Stimulated activated naive CD8-positive, alpha-beta T cell treated with anti-CD3 and anti-CD28 coated beads, Interleukin-15, Interleukin-2, amounts not matched to agents 100 U/mL and 50 U/mL, for 24 hours (primary cell): ENCODE measurements at places on chromosomes 3 and 15.

- peak; percentile 56 for DNase-seq
Measured at GRCh38 chr15:90221246-90221900, 12.4 kb downstream of the CIB1 start.

DNA sequence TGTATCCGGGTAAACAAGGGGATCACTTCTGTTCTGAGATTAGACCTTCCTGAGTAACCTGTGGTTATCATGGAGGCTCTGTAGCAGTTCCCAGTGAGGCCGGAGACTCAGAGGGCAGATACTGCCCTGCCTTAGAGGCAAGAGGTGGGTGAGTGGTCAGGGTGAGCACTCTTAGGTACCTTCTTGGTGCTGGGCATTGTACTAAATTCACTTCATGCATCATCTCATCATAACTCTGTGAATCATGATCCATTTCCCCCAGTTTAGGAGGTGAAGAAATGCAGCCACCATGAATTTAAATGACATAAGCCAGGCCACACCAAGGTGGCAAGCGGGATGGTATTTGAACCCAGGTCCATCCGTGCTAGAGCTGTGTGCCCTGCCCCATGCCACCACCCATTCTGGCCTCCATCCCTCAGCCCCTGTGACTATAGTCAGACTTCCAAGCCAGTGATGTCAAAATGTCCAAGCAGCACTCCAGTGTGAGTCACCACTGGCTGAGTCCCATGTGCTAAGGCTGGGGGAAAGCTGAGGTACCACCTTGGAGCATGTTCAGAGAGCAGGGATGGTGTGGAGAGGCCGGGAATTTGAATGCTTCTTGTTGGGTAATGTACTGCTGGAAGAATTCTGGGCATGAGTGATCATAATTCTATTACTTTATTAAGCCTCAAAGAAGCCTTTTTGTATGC lies 88.8 kb downstream of the EPHB1 start:
- DNase-seq, result no peak

GRCh38 chr3:174376346-174376745 lies 482.8 kb upstream of the NAALADL2 start:
- DNase-seq, result no peak

DNA sequence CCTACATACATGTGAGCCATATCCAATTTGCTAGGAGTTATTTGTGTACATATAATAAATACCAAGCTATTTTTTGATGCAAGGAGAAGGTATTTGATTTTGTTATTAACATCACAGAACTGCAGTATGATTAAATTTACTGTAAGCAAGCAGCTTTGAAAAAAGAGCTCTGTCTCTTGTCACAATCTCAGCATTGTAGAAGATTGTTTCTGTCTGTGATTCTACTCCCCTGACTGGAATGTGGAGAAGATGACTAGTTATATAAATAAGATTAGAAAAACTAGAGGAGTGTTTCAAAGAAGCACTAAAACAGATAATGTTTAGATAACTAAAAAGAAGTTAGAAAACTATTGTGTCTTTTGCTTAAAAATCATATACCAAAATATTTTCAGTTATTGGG lies 17.1 kb upstream of the DCBLD2 start:
- DNase-seq, result no peak

GRCh38 chr15:72560458-72560857 lies 86.3 kb downstream of the ARIH1 start:
- DNase-seq, result no peak

DNA sequence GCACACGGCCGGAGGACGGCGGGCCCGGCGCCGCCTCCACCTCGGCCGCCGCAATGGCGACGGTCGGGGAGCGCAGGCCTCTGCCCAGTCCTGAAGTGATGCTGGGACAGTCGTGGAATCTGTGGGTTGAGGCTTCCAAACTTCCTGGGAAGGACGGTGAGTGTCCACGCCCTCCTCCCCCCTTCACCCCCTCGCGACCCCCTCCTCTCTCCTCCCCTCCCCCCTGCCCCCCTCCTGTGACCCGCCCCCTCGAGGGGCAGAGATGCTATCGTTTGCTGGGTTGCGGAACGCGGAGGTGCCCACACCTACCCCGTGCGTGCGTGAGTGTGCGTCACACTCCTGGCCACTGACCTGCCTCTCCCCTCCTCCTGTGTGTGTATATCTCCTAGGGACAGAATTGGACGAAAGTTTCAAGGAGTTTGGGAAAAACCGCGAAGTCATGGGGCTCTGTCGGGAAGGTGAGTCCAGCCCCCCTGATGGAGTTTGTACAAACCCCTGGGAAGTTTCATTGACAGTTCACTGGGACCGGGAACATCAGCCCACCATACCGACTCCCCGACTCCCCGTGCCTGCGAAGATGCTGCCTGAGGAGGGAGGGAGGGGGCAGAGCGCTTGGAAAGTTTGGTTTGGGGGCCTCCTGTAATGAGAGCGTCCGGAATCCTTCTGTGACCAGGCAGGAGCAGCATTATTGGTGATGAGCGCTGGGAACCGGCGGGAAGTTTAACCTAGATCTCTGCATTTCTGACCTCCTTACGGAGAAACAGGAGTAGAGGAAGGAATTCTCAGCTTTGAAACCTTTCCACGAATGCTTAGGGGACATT lies 795 bp upstream of the SCAANT1 start:
- peak; percentile 67 for DNase-seq

DNA sequence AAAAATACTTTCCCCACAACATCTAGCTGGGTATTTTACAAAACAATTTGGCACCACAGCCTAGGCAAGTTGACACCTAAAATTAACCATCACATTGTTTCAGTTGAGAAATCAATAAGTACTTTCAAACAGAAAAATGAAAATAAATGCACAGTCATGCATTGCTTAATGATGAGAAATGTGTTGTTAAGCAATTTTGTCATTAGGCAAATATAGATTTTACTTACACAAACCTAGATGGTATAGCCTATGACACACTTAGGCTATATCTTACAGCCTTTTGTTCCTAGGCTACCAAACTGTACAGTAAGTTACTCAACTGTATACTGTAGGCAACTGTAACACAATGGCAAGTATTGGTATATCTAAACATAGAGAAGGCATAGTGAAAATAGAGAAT lies 608.6 kb upstream of the BCHE start:
- no peak for DNase-seq

DNA sequence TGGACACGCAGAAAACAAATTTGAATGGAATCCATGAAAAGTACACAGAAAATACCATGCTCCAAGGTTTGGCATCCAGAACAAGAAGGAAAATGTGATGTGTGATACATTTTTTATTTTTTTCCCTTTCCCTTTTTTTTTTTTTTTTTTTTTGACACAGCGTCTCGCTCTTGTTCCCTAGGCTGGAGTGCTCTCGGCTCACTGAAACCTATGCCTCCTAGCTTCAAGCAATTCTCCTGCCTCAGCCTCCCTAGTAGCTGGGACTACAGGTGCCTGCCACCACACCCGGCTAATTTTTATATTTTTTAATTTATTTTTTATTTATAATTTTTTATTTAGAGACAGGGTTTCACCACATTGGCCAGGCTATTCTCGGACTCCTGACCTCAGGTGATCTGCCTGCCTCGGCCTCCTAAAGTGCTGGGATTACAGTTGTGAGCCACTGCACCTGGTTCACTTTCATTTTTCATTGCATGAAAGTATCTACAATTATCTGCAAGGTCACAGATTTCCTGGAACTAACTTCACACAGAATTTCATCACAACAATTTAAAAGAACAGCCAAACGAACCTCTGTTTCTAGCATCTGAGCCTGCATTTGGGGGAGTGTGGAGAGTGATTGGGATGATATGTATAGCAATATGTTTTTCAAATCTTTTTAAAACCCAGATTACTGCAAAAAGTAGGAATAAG lies 8.3 kb downstream of the POU1F1 start:
- no peak for DNase-seq

DNA sequence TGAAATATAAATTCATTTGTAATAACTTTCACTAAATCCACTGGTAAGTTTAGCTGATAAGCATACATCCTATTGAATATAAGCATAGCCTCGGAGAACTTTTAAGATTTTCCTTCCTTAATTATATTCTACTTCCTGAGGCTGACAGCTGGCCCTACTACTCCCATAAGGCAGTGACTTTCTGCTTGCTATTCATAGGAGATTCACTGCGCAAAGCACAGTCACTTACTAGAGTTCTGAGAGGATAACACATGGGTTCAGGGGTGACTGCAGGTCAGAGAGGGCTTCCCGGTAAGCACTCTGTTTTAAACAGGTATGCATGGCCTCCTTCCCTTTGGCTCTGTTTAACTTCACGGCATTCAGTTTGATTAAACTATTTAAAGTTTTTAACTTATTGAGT lies 75.8 kb downstream of the FAIM start:
- no peak for DNase-seq

- no peak for DNase-seq
Measured at GRCh38 chr3:66795365-66795764, 202.7 kb upstream of the KBTBD8 start.

DNA sequence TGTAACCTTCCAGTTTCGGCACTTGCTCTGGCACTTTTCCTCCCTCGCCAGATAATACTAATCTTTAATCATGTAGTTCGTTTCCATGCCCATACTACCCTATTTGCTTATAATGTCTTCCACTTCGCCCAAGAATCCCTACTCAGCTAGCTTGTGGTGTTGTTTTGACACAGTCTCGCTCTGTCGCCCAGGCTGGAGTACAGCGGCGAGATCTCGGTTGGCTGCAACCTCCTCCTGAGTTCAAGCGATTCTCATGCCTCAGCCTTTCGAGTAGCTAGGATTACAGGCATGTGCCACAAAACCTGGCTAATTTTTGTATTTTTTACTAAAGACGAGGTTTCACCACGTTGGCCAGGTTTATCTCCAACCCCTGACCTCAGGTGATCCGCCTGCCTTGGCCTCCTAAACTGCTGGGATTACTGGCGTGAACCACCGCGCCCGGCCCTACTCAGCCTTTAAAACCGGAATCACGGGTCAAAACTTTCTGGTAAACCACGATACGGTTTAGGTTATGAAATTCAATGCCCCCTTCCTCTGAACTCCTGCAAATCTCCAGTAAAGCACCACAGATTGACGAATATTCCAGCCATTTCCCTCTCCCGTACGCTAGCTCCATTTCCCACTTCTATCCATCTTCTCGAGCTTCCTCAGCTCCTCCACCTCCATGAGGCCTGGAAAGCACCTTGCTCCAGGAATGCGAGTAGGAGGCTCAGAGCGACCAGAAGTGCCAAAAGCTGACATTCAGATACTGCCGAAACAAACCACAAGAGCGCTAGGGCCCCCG lies 878 bp upstream of the RAD51 start:
- no peak for DNase-seq

- no peak for DNase-seq
Measured at GRCh38 chr3:44885618-44886017, 11.2 kb downstream of the TGM4 start.

- DNase-seq, result no peak
Measured at GRCh38 chr3:64848127-64848800, 160.5 kb upstream of the ADAMTS9 start.

- DNase-seq, result no peak
Measured at GRCh38 chr15:96142498-96142897, 188.0 kb upstream of the NR2F2 start.

DNA sequence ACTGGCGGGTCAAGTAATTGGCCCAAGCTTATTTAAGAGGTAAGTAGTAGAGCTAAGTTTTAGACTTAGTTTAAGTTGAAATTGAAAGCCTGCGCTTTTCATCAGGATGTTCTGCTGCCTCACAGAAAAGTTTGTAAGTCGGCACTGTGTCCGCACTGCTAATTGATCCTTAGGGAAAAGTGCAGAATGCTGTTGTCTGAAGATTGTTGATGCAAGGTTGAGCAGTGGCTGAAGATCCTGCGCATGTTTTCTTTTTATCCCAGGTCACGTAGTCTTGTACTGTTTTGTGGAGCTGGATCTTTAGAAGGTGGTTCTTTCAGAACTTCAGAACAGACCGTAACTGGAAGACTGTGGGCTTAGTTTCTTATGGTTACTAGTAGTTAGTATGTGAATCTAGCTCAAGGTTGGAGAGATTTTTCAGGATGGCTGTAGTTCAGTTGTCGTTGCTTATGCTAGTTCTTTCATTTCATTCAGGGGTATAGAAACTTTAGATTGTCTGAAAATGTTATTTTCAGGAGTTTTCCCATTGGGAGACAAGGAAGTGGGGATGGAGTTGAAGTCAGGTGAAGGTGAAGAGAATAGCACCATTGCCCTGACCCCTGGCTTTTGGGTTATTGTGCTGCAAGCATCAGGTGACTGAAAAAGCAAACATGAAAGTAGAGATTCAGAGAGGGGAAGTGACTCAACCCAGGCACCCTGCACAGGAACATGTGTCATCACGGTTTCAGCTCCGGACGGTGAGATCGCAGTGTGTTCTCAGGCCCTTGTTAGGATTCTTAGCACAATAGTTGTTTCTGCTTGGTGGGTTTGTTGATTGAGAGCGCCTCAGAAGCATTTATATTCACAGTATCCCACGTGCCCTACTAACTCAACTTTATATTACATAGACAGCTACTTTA lies 32.8 kb downstream of the AKAP13 start:
- DNase-seq, result peak; percentile 75

DNA sequence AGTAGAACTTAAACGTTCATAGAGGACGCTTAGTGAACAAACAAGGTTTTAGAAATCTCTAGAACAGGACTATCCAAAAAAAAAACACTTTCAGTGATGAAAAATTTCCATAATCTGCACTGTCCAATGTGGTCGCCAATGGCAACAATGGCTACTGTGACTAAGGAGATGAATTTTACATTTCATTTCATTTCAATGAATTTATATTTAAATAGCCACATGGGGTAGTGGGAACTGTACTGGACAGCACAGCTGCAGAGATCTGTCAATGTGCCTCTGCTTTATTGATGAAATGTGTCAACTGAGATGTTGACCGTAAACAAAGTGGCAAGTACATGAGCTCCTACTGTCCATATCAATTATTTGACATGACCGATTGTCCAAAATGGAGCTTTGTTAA lies 222.5 kb downstream of the MAGI1 start:
- DNase-seq, result no peak

DNA sequence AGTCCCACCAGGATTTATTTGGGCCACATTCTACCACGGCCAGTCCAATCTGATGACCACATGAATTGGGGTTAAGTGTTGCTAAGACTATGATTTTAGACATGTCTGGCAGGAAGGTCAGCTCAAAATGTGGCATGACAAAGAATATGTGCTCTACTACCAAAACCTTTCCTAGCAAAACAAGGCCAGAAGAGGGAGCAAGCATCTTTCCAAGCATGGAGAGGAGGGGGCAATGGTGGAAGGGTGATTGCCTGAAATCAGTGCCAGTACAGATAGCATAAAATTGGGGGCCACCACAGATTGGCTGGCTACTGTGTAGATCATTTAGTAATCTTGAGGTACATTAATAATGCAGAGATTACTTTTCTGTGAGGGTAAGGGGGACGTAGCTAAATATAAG lies 43.2 kb downstream of the TMEM39A start:
- DNase-seq, result no peak

DNA sequence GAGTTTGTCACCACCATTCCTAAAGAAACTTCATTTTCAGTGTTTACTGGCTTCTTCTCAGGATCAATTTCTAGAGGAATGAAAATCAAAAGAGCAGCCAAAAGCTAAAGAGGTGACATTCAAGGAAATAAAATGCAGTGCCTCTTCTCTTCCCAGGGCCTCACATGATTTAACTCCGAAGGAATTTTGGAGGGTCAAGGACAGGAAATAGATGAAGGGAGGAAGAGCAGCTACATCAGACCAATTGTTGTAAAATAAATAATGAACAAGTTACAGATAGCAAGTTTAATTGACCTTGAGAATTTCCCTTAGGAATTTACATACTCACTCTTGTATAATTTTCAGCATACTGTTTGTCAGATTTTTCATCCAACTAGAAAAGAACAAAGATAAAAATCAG lies 78.1 kb downstream of the LRRFIP2 start:
- no peak for DNase-seq
